Activated CD4-positive, alpha-beta T cell treated with anti-CD3 and anti-CD28 coated beads, Interleukin-2, amount 10 ng/mL, durations not matched to agents 24 days and 14 days (primary cell): ENCODE measurements at places on chromosomes 6 and 20. TPM values are rescaled to one million over a fixed set of nuclear protein-coding genes. Genes with fewer than 3 reads are reported as not detected.

The AGPAT1 gene
- total RNA-seq = 31.4 and 32.6 TPM in 2 replicates

The TCP11 gene
- total RNA-seq = not detected in 2 replicates

The GNMT gene
- total RNA-seq = 0.24 and 0.70 TPM in 2 replicates

The DEFB126 gene
- total RNA-seq = not detected in 2 replicates

The IRF4 gene
- 831 and 846 TPM in 2 replicates for total RNA-seq

The SRSF12 gene
- total RNA-seq = 0.05 TPM in 1 of 2 replicates, not detected in the other

The VWA7 gene
- 3.0 and 3.2 TPM in 2 replicates for total RNA-seq

The DEFB123 gene
- not detected in 2 replicates for total RNA-seq

The GABRR2 gene
- total RNA-seq = 0.19 and 1.0 TPM in 2 replicates
